ENCODE measurements at places on chromosomes 6 and 20. TPM values are rescaled to one million over a fixed set of nuclear protein-coding genes. Genes with fewer than 3 reads are reported as not detected.

DNA sequence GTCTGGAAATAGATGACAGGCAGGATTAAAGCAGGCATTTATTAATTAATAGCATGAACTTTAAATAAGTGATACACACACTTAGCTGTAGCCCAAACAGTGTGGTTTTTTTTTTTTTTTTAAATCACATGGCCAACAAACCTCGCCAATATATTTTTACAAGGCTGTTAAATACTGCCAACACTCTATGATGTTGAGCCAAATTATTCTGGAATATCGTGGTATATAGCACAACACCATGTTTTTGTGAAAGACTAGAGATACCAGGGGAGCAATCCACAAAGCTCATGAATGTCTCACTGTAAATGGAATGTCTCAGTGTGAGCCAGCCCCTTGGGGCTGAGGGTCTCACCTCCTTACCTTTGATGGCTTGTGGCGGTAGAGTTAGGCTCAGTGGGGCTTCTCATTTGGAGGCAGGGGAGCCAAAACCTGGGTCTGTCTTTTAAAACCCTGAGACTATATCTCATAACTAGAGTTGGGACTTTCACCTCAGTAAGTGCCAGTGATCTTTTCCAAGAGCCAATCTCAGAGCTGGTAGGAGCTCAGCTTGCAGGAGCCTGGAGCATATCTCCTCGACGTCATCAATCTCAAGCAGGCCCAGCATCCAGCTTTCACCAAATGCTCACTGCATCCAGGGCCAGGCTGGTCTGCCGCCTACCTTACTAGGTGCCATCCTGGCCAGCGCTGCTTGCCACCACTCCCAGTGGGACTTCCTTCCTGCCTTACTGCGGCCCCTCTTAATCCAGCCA lies 78.5 kb upstream of the FAM184A start:
- DNase-seq = peak; percentile 58

DNA sequence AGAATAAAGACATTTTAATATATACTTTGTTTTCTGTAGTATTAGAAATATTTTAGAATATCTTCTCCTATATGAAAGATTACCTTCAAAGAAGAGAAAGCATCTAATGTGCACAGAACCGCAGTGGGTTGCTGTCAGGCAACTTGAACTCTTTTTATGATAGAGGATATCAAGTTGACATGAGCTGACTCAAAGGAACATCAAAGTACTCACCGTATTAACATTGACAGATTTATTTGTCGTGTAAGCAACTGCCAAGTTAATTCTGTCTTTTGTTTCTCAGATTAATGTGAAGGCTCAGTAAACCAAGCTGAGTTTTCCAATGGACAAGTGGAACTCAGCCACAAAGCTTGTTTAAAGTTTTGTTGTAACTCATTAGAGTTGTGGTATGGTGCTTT lies 2.2 kb upstream of the GINM1 start:
- no peak for DNase-seq

DNA sequence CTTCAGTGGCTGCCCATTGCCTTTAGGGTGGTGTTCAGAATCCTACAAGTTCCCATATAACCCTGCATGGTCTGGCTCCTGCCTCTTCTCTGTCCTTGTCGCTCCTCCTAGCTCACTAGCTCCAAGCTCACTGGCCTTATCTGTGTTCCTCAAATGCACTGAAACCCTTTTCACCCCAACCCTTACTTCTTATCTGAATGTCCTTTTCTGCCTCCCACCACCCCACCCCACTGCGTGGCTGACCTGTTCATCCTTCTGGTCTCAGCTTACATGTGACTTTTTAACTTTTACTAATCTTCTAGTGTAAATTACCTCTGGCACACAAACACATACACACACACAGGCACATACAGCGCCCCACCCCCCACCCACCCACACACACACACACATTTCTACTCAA lies 41.0 kb upstream of the GLP1R start:
- no peak for DNase-seq

DNA sequence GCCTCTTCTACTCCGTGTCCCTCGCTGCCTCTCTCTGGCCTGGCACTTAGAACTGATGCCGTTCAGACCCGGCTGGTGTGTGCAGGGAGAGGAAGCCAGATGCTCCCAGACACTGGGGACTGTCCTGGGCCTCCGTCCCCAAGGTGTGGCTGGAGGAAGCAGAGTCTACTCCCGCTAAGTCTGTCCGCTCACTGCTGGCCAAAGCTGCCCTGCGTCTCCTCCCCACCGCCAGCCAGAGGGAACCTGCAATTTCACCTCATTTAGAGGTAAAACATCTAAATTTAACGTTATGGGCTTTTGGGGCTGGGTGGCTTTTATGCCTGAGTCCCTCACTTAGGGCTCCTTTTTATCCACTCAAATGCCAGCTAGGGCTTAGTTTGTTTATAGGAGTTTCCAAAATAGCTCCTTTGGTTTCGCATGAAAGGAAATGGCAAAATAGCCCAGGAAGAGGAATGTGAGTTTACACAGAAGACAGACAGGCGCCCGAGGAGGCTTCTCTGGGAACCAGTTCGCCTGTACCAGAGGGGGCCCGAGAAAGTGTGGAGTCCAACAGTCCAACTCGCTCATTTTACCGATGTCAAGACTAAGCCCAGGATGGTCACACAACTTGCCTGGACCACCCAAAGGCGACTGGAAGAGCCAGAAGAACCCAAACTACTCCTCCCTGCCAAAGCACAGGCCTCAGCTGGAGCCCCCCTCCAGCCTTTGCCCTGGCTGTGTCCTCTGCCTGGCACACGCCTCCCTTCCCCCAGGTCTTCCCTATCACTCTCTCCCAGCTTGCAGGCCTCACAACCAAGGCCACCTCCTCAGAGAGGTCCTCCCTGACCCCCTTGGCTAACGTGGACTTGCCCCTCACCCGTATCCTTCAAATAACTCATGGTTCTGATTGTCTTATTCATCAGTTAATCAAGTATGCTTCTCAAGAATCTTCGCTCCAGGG lies 54.5 kb downstream of the RIPOR3 start:
- no peak for DNase-seq

DNA sequence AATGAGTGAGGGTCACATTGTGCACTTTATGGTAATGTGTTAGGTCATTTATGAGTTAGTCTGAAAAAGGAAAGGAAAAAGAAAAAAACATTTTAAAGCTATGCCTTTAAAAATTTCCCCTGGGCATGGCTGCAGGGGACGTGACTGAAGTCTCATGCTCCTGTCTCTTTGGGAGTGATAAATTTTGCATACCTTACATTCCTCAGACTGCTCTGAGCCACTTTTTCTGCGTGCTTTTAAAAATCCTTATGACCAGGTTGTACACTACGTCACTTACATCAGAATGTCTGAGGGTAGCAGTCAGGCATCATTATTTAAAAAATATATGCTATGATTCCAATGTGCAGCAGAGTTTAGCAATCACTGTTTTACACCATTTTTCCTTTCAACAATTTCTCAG lies 121.2 kb downstream of the RFPL4B start:
- no peak for DNase-seq

DNA sequence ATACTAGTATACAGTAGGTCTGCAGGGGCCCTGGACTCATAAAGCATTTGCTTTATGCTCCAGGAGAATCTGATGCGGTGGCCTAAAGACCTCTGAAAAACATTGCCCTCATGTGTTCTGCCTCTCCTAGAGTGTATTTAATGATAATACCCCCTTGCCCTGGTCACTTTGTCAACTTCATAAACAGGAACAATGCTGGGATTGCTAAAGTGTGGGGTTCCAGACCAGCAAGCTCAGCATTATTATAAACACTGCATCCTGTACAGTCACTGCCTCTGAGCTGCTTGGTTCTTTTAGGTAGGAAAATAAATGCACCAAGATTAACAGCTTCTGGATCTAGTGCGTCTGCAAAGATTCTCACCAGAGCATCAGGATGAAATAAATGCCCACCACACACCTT lies 12.2 kb downstream of the TREM1 start:
- no peak for DNase-seq

GRCh38 chr6:105873799-105874198 lies 212.3 kb upstream of the PRDM1 start:
- no peak for DNase-seq

GRCh38 chr20:5971203-5971602 lies 20.8 kb downstream of the MCM8 start:
- DNase-seq = no peak

- no peak for DNase-seq
These were observed 160.7 kb downstream of the LRFN2 start for GRCh38 chr6:40426346-40427066.

- no peak for DNase-seq
These were observed 232.3 kb downstream of the NFATC2 start for GRCh38 chr20:51310216-51310615.

DNA sequence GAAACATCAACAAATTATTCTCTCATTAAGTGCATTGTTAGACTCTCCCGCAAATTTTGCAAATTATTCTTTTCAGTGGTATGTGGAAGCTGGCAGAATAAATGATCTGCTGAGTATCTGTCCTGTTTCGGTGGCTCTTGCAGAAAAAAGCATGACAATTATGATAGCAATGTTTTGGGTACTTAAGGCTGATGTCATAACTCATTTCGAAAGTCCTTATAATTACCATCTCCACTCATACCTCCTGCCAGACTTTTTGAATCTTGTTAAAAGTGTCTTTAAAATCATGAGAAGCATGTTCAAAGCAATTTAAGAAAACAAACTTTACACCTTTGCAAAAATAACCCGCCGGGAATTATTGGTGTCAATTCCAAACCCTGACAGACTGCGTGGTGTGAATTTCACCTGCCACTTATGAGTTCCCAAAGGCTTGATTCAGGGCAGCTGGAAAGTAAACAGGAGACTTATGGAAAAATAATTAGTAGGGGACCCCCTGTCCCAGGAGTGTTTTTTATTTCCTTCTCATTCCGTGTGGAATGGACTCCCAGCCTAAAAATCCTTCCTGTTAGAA lies 87.6 kb upstream of the E2F3 start:
- no peak for DNase-seq

DNA sequence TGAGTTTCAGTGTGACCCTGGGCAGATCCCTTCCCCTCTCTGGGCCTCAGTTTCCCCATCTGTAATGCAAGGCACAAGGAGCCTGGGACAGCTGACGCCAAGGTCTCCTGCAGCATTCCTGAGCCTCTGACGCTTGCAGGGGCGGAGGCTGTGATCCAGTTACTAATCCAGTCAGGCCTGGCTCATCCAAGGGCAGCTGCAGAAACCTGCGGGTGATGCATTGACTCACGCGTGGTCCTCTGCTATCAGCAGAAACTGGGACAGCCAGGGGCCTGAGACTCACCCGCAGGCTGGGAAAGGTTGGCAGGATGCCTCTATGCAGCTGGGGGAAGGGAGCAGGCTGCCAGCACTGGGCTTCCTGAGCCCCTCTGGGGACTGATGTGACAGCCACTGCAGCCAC lies 65.0 kb upstream of the SIRPA start:
- peak; percentile 66 for DNase-seq

GRCh38 chr20:46056970-46057855 lies 28.2 kb downstream of the SLC12A5 start:
- peak; percentile 94 for DNase-seq

- peak; percentile 92 for DNase-seq
These were observed 3.9 kb upstream of the INSM1 start for GRCh38 chr20:20363799-20364592.

GRCh38 chr6:133710826-133711225 lies 178.1 kb upstream of the TCF21 start:
- DNase-seq = no peak

- no peak for DNase-seq
These were observed 106.3 kb downstream of the PERP start for GRCh38 chr6:138000941-138001340.

DNA sequence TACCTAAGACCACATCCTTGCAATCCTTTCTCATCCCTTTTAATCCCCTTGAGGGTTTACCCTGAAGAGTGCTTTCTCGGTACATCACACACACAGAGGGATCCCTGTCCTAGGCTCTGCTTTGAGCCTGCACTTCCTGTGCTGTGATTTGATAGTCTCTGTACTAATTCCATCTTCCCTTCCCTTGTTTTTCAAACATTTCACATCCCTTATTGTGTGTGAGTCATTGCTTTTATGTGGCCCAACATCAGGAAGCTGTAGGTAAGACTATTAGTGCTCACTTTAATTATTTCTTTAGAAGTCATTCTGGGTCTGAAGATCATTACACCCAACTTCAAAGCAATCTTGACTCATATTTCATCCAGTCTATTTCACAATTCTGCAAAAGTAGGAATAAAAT lies 57.2 kb upstream of the ANKEF1 start:
- no peak for DNase-seq

DNA sequence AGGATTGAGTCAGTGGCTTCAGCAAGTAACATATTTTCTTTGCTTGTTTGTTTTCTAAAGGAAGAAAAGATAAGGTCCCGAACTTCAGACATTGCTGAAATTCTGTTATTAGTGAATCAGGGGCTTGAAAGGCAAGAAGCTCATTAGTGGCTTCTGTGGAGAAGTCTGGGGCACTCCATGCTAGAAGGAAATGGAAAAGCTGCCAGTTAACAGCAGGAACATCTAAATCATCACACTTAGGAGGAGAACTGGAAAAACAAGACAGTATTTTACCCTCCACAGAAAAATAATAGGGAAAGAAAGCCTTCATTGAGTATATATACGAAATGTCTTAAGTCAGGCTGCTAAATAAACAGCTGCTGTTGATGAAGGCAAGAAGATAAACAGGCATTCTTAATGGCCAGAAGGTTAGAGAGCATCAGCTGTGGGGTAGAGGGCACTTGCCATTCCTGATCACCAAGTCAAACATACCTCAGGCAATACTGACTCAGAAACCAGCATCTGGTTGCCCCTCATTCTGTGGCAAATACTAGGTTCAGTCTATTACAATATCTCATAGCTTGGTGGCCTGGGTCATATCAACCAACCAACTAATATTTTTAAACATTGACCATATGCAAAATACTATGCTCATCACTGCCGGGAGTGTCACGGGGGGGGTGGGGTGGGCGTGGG lies 143.2 kb upstream of the TENT5A start:
- no peak for DNase-seq

- peak; percentile 84 for DNase-seq
These were observed 16.8 kb upstream of the CDH22 start for GRCh38 chr20:46324960-46325703.

DNA sequence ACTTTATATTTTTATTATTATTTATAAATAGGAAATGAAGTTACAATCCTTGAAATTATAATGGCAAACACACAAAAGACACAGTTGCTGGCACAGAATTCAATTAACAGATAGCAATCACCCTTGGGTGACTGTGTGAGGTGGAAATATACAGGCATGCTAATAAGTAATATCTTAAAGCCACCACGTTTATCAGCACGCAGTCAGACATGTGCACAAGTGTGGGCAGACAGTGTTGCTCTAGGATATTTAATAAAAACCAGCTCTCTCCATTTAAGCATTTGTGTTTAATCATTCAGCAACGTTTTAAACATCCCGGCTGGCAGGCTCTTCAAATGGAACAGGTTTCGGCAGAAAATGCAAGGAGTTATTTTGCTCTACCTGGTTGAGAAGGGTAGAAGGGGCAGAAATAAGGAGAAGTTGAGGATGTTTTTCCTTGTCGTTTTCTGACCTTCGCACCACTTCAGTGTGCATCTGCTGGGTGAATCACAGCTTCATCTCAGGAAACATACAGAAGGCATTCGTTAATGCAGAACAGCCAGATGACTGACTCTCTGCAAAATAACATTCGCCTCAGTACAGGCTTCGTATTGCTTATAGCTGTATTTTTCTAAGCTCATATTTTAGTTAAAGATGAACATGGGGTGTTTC lies 585.1 kb downstream of the QKI start:
- no peak for DNase-seq

TINAG gene
- not detected for total RNA-seq

SEC23B gene
- 76.1 TPM for total RNA-seq

ENPP3 gene
- not detected for total RNA-seq

CFAP61 gene
- total RNA-seq = 0.64 TPM

RSPO3 gene
- total RNA-seq = 0.31 TPM

NFKBIL1 gene
- 25.8 TPM for total RNA-seq

TMEM217 gene
- total RNA-seq = 1.7 TPM

ABHD12 gene
- 51.4 TPM for total RNA-seq

ECT2L gene
- not detected for total RNA-seq

PARD6B gene
- 31.1 TPM for total RNA-seq

OR2H2 gene
- not detected for total RNA-seq

Measured in endodermal cell (in vitro differentiated cells).